ENCODE measurements at places on chromosomes 11 and 22. TPM values are rescaled to one million over a fixed set of nuclear protein-coding genes. Genes with fewer than 3 reads are reported as not detected.

KCNK4 gene
- total RNA-seq, result not detected

GRCh38 chr11:20110908-20111669 lies 49.2 kb downstream of the DBX1 start:
- peak; percentile 72 for DNase-seq
- no peaks in the 10 kb centered on the region for H3K36me3 ChIP-seq
- H3K27me3 ChIP-seq, result no peaks in the 10 kb centered on the region
- no peak overlapping the region for H3K27ac ChIP-seq
- no peak overlapping the region for H3K4me3 ChIP-seq

GRCh38 chr22:42621505-42622002 lies 6.9 kb upstream of the POLDIP3 start:
- H3K27ac ChIP-seq, result peak overlapping the region; percentile 67
- peaks cover 30% of the 10 kb centered on the region for H3K4me1 ChIP-seq
- H3K4me3 ChIP-seq, result no peak overlapping the region
- H3K36me3 ChIP-seq, result peaks cover 16% of the 10 kb centered on the region

GRCh38 chr11:35376613-35377012 lies 42.7 kb downstream of the SLC1A2 start:
- no peaks in the 10 kb centered on the region for H3K36me3 ChIP-seq
- H3K27me3 ChIP-seq, result no peaks in the 10 kb centered on the region
- H3K4me1 ChIP-seq, result peaks cover 8% of the 10 kb centered on the region
- no peak overlapping the region for H3K27ac ChIP-seq

- no peak for DNase-seq
- H3K4me1 ChIP-seq, result peaks cover 20% of the 10 kb centered on the region
- H3K4me3 ChIP-seq, result no peak overlapping the region
- H3K27ac ChIP-seq, result no peak overlapping the region
- H3K27me3 ChIP-seq, result no peaks in the 10 kb centered on the region
These were observed 3.3 kb downstream of the RIC8A start for GRCh38 chr11:210803-211180.

- H3K4me1 ChIP-seq, result no peaks in the 10 kb centered on the region
- no peak overlapping the region for H3K27ac ChIP-seq
- DNase-seq, result no peak
- no peak overlapping the region for H3K4me3 ChIP-seq
These were observed 146.4 kb upstream of the TIMP3 start for GRCh38 chr22:32655068-32655467.

DNA sequence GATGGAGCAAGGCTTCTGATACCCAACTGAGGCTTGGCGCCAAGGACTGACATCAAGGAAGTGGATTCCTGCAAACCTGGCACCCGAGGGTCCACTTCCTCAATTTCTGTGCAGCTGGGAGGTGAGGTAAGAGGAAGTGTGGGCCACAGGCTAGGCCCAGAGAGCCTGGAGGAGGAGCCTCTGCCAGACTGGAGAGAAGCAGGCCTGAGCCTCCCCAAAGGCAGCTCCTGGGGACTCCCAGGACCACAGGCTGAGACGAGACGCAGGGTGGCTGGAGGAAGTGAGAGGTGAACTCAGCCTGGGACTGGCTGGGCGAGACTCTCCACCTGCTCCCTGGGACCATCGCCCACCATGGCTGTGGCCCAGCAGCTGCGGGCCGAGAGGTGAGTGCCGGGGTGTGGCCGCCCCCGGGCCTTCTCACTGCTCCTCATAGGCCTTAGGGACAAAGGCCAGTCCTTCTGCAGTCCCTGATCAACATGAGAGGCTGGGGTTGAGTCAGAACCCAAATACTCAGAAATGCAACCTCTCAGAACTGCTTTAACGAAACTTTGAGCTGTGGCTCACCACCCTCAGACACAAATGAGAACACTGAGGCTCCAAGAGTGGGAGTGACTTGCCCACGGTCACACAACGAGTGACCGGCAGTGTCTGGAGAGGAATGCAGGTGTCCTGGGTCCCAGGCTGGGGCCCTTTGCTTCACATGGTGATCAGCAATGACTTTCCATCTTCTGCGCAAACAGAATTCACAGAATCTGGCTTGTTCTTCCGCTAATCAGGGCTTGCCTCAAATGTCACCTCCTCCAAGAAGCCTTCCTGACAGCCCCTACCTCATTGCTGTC lies at the start of gene NCF4:
Gene NCF4, plus strand, starts transcription at position 186 of the 839 bp plus-strand sequence. Its CDS starts 166 bp downstream, at position 352.
- peaks cover 8% of the 10 kb centered on the region for H3K27me3 ChIP-seq
- peaks cover 10% of the 10 kb centered on the region for H3K4me1 ChIP-seq
- no peak within 1 kb of the TSS for H3K4me3 ChIP-seq
- no peaks in the 10 kb centered on the region for H3K36me3 ChIP-seq
- DNase-seq, result no peak
- H3K27ac ChIP-seq, result no peak within 1 kb of the TSS

DNA sequence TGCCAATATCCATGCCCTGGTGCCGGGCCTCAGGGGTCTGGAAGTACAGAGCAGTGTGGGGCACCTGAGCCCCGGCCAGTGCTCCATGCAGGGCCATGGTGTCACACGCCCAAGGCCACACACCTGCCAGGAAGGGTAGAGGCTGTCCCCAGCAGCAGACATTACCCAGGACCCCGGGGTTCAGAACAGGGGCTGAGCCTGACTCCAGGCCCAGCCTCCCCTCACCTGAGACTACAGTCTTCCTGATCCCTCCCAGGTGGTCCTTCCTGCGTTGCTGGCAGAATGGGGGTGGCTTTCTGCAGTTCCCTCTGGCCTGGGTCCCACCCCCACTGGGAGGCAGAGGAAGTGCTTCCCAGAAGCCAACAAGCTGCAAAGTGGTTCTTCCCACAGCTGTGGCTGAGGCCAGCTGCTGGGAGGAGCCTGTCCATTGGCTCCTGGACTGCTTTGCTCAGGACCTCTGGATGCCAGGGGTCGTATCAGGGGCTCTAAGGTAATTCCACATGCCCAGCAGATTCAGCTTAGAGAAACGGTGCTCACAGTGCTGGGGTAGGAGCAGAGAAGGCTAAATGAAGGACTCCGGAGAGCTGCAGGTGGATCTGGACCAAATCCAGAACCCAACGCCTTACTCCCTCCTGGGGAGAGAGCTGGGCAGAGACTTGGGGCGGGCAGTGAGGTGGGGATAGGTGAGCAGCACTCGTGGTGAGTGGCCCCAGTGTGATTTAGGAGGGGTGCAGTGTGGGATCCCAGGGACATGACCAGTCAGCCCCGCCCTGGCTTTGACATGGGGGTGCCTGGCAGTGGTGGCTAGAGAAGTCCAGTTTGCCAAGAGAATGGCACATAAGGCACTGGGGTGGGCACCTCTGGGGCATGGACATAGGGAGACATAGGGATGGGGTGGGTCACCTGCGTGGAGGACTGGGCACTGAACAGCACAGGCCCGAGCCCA lies 12.6 kb downstream of the TCIRG1 start:
- H3K4me3 ChIP-seq, result no peak overlapping the region
- no peaks in the 10 kb centered on the region for H3K36me3 ChIP-seq
- H3K4me1 ChIP-seq, result no peaks in the 10 kb centered on the region
- DNase-seq, result no peak
- H3K27me3 ChIP-seq, result no peaks in the 10 kb centered on the region
- H3K27ac ChIP-seq, result no peak overlapping the region

GRCh38 chr11:59115553-59115952 lies 8.5 kb downstream of the FAM111B start:
- H3K36me3 ChIP-seq, result no peaks in the 10 kb centered on the region

DNA sequence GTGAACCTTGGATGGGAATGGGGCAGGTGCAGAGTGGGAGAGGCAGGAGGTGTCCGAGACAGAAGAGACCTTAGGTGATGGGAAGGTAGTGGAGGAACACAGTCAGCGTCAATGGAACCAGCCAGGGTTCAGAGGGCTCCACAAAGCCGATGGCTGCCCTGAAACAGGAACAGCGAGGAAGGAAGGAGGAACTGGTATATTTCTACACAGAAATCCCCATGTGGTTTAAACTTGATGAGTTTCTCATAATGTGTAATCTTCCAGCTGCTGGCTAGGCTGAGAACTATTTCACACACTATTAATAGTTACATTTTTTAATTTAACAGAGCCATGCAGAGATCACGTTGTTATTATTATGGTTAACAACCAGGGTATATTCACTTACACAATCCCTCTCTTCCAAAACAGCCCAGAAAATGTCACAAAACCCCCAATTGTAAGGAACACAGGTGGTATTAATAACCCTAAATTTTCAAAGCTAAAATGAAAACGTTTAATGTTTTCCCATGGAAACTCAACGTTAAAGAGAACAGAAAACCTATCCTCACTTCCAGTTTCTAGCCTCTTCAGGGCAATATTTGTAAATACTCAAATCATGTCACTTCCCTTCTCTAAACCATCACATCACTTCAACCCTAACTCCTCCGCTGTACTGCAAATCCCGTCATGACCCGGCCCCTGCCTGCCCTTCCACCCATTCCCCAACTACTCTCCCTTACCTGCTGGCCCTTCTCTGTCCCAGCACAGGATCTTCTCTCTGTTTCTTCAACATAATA lies 74.5 kb upstream of the ARFGAP3 start:
- H3K27ac ChIP-seq, result no peak overlapping the region
- no peak for DNase-seq
- peaks cover 9% of the 10 kb centered on the region for H3K4me1 ChIP-seq
- no peaks in the 10 kb centered on the region for H3K27me3 ChIP-seq
- no peak overlapping the region for H3K4me3 ChIP-seq

DNA sequence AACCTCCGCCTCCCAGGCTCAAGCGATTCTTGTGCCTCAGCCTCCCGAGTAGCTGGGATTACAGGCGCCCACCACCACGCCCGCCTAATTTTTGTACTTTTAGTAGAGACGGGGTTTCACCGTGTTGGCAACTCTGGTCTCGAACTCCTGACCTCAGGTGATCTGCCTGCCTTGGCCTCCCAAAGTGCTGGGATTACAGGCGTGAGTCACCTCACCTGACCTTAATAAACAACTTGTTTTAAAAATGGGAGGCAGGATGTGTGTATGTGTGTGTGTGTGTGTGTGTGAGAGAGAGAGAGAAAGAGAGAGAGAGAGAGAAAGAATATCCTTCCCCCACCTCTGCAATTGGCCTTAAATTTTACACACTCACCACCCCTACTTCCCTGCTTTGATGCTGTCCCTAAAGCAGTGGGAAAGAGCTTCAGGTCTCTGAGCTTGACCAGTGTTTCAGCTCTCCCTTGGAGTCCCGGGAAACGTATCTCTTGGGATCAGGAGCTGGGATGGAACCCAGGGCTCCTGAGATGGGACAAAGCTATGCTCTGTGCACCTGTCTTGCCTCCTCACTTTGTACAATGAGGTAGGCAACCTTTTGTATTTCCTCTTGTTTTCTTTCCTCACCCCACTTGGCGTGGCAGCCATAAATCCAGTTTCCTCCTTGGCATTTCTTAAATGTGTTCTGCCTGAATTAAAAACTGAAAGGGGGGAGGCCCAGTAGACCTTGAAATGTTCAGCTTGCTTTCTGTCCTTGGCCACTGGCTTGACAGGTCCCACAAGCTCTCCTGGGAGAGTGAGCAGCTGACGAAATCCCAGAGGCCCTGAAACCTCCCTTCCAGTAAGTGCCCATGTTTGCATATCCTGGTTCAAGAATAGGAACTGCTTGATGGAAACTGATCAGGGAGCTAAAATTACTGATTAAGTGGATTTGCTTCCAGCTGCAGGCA lies 17.8 kb upstream of the XBP1 start:
- no peak overlapping the region for H3K27ac ChIP-seq
- H3K36me3 ChIP-seq, result no peaks in the 10 kb centered on the region
- H3K27me3 ChIP-seq, result no peaks in the 10 kb centered on the region
- H3K4me3 ChIP-seq, result no peak overlapping the region
- DNase-seq, result no peak

DNA sequence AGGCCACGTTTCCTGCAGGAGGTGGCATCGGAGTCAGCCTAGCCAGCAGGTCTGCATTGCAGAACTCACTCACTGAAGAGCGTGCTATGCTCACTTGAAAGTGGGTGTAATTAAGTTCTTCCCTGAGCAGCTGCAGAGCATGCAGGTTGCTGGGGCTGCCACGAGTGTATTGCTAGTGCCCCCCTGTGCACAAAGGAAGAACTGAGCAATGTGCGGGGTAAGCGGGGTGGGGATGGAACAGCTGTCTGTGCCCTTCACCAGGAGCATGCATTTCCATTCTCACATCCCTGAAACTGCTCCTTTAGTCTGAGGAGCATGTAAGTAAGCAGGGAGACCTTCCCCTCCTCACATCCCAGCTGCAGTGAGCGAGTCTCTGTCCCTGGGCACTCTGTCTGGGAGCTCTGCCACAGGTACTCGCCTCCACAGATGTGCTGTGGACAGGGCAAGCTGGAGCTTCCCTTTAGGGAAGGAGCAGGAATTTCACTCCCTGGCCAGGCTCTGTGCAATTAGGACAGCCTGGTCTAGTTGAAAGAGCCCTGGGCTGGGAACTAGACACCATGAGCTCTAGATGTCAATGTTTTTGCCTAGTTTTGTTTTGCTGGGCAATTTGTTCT lies 1031.8 kb downstream of the NTM start:
- H3K27ac ChIP-seq, result no peak overlapping the region
- H3K27me3 ChIP-seq, result no peaks in the 10 kb centered on the region
- no peaks in the 10 kb centered on the region for H3K4me1 ChIP-seq
- no peak for DNase-seq
- H3K4me3 ChIP-seq, result no peak overlapping the region

Data from HCT116 (cell line).